ENCODE measurements at places on chromosomes 11 and 22.

DNA sequence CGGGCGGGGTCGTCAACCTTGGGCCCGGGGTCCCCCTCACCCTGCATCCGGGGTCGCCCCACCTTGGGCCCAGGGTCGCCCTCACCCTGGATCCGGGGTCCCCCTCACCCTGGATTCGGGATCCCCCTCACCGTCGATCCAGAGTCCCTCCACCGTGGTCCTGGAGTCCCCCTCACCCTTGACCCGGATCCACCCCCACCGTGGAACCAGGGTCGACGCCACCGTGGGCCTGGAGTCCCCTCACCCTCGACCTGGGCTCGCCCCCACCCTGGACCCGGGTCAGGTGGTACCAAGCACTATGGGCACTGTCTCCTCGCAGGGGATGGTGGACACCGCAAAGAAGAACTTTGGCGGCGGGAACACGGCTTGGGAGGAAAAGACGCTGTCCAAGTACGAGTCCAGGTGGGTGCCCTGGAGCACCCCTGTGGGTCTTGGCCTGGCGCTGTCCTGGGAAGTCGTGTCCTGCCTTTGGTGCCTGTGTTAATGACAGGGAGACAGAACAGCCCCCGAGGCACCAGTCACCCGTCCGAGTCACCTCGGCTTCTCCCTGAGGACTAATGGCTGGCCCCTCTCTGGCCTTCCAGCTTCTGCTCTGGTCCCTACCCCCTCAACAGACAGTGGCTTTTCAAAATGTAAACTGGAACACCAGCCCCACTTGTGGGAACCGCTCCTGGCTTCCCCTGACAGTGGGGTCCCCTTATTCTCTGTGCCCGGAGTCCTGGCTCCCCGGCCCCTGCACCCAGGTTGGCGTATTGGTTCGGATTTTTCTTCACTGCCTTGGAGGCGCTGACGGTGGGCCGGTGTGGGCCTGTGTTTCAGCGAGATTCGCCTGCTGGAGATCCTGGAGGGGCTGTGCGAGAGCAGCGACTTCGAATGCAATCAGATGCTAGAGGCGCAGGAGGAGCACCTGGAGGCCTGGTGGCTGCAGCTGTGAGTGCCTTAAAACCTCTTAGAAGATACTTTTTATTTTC, 762 bp downstream of the CRELD2 start:
- DNase-seq: no peak

DNA sequence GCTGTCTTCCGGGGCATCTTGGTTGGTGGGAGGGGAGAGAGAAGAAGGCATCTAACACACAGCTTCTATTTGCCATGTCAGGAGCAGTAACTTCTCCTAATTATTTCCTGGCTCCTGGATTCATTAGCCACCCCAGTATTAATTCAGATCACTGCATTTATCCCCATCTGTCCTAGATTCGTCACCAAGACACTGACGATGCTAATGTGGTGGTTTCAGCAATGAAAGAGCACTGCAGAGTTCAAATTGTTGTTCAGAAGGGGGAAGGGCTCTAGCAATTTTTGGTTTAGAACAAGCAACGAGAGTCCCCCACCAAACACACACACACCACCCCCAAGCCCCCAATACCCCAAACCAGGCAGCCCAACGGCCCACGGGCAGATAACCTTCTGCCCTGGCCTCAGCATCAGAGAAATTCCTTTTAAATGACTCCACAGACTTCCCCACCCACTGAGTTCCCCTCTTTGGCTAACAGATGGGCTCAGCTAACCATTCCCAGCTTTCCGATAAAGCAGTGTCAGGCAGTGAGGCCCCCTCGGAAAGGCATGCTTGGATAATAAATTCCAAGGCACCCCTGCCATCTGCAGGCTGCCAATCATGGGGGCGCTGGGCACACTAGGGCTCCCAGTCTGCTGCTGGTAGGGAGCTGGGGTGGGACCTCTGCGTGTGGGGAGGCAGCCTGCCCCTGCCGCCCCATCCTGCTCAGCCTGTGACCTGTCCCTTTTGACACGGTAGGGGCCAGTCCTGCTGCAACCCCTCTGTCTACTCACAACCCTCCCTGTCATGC, 453.5 kb downstream of the MIAT start:
- no peak for DNase-seq

GRCh38 chr11:116180806-116181600, 591.8 kb downstream of the BUD13 start:
- DNase-seq: no peak

DNA sequence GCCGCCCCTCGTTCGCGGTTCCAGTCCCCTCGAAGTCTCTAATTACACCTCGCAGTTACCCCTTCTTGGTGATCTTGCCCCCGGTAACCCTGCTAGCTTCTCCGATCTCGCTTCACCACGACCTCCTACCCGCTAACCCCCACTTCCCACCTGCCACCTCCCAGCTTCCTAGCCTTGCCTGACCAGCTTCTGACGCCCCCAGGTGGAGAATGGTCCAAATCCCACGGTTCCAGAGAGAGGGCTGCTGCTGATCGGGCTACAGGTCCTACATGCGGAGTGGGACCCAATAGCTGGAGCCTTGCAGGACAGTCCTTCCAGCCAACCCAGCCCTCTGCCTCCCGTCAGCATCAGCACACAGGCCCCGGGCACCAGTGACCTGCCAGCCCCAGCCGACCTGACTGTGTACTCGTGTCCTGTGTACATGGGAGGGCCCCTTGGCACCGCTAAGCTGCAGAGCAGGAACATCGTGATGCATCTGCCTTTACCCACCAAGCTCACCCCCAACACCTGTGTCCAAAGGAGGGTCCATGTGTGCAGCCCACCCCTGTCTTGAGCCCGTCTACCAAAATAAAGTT, 31.9 kb downstream of the RRP8 start:
- no peak for DNase-seq

GRCh38 chr11:78855116-78855515, 280.5 kb upstream of the NARS2 start:
- DNase-seq: no peak

- DNase-seq: peak; percentile 44
These were observed 13.0 kb downstream of the MTFP1 start for GRCh38 chr22:30438559-30438958.

- no peak for DNase-seq
These were observed 1390.5 kb upstream of the TENM4 start for GRCh38 chr11:80831374-80831773.

- DNase-seq: no peak
These were observed 30.8 kb downstream of the EP300 start for GRCh38 chr22:41123151-41123550.

DNA sequence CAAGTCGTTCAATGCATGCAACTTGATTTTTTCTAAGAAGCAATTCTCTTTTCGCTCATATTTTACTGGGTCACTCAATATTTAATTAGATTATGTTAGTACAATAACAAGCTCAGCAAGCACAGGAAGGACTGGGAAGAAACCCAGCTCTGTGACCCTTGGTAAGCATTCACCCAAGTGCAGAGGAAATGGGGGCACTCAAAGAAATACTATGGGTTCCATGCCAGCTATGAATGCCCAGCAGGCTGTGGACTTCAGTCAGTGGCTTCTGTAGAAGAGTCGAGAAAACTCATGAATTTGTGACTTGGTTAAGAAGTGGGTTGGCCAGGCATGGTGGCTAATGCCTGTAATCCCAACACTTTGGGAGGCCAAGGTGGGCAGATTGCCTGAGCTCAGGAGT, 123.6 kb downstream of the GALNT18 start:
- DNase-seq: no peak

GRCh38 chr22:32677876-32678275, 123.6 kb upstream of the TIMP3 start:
- DNase-seq: no peak

DNA sequence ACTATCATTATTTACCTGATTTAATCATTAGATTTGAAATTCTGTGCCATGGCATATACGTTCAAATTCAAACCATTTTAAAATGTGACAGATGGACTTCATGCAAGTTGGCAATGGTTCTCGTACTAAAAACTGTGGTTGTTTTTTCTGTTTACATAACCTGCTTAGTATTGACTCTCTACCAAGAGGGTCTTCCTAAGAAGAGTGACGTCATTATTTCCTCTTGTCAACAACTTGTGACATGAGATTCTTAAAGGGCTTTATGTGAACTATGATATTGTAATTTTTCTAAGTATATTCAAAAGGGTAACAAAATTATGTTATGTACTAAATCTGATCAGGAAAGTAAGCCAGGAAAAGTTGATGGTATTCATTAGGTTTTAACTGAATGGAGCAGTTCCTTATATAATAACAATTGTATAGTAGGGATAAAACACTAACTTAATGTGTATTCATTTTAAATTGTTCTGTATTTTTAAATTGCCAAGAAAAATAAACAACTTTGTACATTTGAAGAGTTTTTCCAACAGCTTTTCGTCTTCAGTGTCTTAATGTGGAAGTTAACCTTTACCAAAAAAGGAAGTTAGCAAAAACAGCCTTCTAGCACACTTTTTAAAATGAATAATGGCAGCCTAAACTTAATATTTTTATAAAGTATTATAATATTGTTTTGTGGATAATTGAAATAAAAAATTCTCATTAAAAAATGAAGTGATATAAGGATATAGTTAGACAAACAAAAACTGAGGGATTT, 87.0 kb downstream of the GRK3 start:
- DNase-seq: no peak

GRCh38 chr22:22397875-22398524, 110.5 kb downstream of the ZNF280B start:
- no peak for DNase-seq

DNA sequence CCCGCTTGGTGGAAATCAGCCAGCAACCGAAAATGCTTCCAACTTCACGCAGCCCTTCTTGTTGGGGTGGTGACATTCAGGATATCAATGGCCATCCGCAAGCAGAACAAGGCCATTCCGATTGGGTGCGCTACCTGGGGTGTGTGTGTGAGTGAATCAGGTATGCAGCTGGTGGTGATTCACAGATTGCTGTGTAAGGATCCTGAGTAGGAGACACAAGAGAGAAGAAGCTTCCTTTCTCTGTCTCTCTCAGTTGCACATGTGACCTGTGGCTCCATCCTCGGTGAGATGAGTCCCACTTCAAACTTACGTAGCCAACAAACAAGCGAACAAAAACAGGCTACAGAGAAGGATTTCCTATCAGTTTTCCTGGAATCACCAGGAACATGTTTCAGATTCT, 9.6 kb upstream of the TMEM184B start:
- DNase-seq: no peak

GRCh38 chr22:20009582-20010306, 6.9 kb downstream of the ARVCF start:
- no peak for DNase-seq

DNA sequence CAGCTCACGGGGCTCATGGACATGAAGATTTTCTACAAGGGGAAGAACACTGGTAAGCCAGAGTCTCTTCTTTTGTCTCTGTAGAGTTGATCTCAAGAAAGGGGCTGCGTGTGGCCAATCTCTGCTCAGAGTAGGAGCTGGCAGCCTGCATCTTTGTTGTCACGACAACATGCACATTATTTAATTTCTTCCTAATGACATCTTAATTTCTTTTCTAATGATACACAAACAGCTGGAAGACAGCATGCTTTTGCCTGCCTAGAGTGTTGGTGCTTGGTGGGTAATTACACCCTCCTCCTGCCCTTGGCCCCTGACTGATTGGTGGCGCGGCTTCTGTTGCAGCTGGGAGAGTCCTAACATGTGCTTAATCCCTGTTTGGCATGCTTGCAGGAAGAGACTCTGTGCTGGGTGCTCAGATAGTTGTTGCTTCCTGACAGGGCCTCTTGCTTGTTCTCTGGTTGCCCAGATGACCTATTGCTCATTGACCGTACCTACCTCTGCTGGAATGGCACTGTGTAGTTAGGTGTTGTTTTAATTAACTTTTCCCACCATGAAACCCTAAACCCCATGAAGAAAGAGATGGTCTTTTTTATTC, 106.9 kb upstream of the SORL1-AS1 start:
- no peak for DNase-seq

DNA sequence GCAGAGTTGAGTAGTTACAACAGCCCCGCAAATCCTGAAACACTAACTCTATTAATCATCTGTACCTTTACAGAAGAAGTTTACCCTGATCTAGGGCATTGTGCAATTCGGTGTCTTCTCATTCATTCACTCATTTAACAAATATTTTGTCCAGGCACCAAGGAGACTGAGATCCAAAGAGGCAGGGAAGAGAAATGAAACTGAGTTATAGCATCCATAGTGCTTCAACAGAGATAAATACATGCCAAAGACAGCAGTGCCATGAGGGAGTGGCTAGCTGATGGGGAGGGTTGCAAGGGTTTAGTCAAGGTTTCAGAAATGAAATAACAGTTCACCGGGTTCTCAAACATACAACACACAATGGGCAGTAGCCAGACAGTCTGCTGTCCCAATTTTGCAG, 40.2 kb upstream of the MTNR1B start:
- DNase-seq: no peak

GRCh38 chr11:45583981-45584566, 81.3 kb downstream of the CHST1 start:
- DNase-seq: no peak

- DNase-seq: no peak
These were observed 135.0 kb upstream of the MTNR1B start for GRCh38 chr11:92834296-92835020.

- DNase-seq: no peak
These were observed 5.4 kb upstream of the MAPK8IP1 start for GRCh38 chr11:45879803-45880686.

DNA sequence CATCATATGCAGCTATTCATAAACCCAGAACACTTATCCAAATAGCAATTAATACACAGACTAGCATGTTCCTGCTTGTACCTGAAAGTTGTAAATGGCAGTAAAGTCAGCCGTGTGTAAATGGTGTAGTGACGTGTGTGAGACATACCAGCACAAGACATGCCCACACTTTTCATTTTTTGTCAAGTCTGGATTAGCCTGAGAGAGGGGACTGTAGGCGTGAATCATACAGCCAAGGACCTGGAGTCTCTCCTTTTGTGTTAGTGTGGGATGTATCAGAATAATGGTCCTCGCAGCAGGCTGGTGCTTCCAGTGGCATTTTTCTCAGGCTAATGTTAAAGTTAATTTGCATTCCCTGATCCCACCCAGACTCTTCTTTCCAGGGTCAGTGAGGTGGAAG, 116.8 kb upstream of the BMAL1 start:
- DNase-seq: no peak

GRCh38 chr11:62702246-62702645, 5.0 kb downstream of the BSCL2 start:
- no peak for DNase-seq

- no peak for DNase-seq
These were observed 1.3 kb upstream of the SCUBE1 start for GRCh38 chr22:43344520-43344787.

GRCh38 chr11:201966-202365, 5.2 kb downstream of the BET1L start:
- peak; percentile 79 for DNase-seq

- DNase-seq: peak; percentile 60
These were observed 1.1 kb downstream of the FXYD2 start for GRCh38 chr11:117823294-117823945.

- DNase-seq: no peak
These were observed 7.0 kb downstream of the KIRREL3 start for GRCh38 chr11:126993599-126993998.

DNA sequence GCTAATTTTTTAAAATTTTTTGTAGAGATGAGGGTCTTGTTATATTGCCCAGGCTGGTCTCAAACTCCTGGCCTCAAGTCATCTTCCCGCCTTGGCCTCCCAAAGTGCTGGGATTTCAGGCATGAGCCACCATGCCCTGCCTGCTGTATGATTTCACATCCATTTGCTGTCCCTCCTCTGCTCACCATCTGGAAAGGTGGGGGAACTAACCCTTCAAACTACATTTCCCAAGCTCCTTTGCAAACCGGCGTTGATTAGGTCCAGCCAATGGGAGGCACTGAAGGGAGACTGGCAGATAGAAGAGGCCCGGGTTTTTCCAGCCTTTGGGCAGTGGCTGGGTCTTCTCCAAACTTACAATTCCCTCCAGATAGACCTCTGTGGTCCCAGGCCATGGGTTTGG, 19.3 kb downstream of the RFPL1 start:
- DNase-seq: peak; percentile 76

GRCh38 chr11:64751580-64751979, 7.6 kb upstream of the RASGRP2 start:
- DNase-seq: no peak
